Activated T-helper 17 cell treated with anti-CD3 and anti-CD28 coated beads, Interleukin-2, amount 50 U/mL, for 72 hours (primary cell): ENCODE measurements at places on chromosomes 12 and 14.

GRCh38 chr14:97539884-97540283 is 742.7 kb downstream of the VRK1 start:
- H3K36me3 ChIP-seq = no peaks in the 10 kb centered on the region
- peaks cover 21% of the 10 kb centered on the region for H3K4me1 ChIP-seq
- ATAC-seq = no peak
- no peaks in the 10 kb centered on the region for H3K27me3 ChIP-seq
- no peak overlapping the region for H3K27ac ChIP-seq

- no peak for ATAC-seq
- H3K27ac ChIP-seq = no peak overlapping the region
- peaks cover 4% of the 10 kb centered on the region for H3K4me1 ChIP-seq
- no peak overlapping the region for H3K4me3 ChIP-seq
Observed at GRCh38 chr12:49033611-49034285, 15.2 kb upstream of the PRKAG1 start.

- ATAC-seq = no peak
- H3K4me1 ChIP-seq = no peaks in the 10 kb centered on the region
- no peak overlapping the region for H3K27ac ChIP-seq
- H3K36me3 ChIP-seq = no peaks in the 10 kb centered on the region
Observed at GRCh38 chr14:54818201-54819133, 84.2 kb downstream of the GCH1 start.

DNA sequence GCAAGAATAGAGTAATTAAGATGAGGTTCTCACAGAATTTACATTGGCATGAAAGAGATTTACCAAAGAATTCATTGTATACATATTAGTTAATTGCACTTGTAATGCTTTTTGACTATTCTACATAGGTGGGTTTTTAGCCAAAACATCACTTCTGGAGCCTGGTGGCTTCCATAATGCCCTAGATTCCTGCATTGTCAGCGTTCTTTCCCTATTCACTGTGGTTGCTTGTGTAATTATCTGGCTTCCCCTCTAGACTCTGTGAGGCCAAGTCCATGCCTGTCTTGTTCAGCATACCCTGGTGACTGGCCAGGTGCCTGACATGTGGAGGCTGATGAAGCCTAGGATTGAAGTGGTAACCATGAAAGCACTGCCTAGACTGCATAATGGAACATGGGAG is 41.2 kb downstream of the TDP1 start:
- H3K27ac ChIP-seq = no peak overlapping the region
- H3K27me3 ChIP-seq = no peaks in the 10 kb centered on the region
- no peak for ATAC-seq
- no peak overlapping the region for H3K4me3 ChIP-seq
- peaks cover 98% of the 10 kb centered on the region for H3K36me3 ChIP-seq

DNA sequence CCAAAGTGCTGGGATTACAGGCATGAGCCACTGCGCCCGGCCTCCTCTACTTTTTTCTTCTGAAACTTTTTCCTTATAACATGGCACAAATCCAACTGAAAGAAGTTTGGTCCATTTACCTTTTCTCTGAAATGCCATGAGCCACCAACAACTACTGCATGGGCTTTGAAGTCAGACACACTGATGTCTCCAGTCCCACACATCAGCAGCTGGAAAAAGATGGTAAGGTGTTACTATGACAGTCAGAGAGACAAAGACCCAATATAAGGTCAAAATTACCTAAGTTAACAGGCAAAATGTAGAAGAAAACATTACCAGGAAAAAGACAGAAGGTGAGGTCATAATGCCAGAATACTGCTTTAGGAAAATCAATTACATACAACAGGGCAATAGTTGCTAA is 48.2 kb downstream of the AREL1 start:
- no peak overlapping the region for H3K4me3 ChIP-seq
- H3K4me1 ChIP-seq = no peaks in the 10 kb centered on the region

DNA sequence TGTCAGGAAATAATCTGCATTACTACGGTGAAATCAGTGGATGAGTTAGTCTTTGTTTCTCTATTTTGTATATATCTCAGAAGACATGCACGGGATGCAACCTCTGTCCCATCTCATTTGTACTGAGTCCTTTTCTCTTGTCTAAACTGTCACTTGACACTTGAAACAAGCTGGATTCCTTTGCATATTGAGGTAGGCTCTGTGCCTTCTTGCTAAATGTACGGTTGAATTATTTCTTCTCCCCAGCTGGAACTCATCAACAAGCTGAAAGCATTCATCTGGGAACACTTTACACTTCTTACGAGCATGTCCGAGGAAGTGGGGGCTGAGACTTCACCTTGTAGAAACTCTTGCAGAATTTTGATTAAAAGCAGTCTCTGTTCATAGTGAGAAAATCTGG is 119.5 kb downstream of the VEZT start:
- H3K27me3 ChIP-seq = peaks cover 4% of the 10 kb centered on the region
- H3K4me3 ChIP-seq = no peak overlapping the region
- no peaks in the 10 kb centered on the region for H3K4me1 ChIP-seq
- H3K27ac ChIP-seq = no peak overlapping the region
- no peaks in the 10 kb centered on the region for H3K36me3 ChIP-seq

- peaks cover 12% of the 10 kb centered on the region for H3K27me3 ChIP-seq
- H3K4me1 ChIP-seq = no peaks in the 10 kb centered on the region
- no peak overlapping the region for H3K27ac ChIP-seq
- H3K36me3 ChIP-seq = no peaks in the 10 kb centered on the region
- H3K4me3 ChIP-seq = no peak overlapping the region
Observed at GRCh38 chr12:117393656-117394055, 32.2 kb upstream of the NOS1 start.

- H3K27me3 ChIP-seq = no peaks in the 10 kb centered on the region
- peaks cover 10% of the 10 kb centered on the region for H3K4me1 ChIP-seq
- no peaks in the 10 kb centered on the region for H3K36me3 ChIP-seq
- H3K27ac ChIP-seq = no peak overlapping the region
- H3K4me3 ChIP-seq = no peak overlapping the region
Observed at GRCh38 chr12:1927051-1927680, 8.7 kb upstream of the CACNA2D4 start.

GRCh38 chr14:68691031-68691791 is 101.7 kb downstream of the ZFP36L1 start:
- H3K27me3 ChIP-seq = no peaks in the 10 kb centered on the region
- H3K27ac ChIP-seq = no peak overlapping the region
- no peak for ATAC-seq
- no peaks in the 10 kb centered on the region for H3K36me3 ChIP-seq
- no peak overlapping the region for H3K4me3 ChIP-seq

GRCh38 chr12:49092086-49092815 is 2.4 kb downstream of the DHH start:
- H3K27ac ChIP-seq = no peak overlapping the region
- peak overlapping the region; percentile 69 for H3K4me3 ChIP-seq
- peak; percentile 33 for ATAC-seq
- H3K36me3 ChIP-seq = peaks cover 33% of the 10 kb centered on the region
- peaks cover 42% of the 10 kb centered on the region for H3K27me3 ChIP-seq
- H3K4me1 ChIP-seq = peaks cover 13% of the 10 kb centered on the region

GRCh38 chr14:100105357-100106169 is 40.3 kb downstream of the EVL start:
- ATAC-seq = no peak
- H3K27me3 ChIP-seq = no peaks in the 10 kb centered on the region
- H3K27ac ChIP-seq = peak overlapping the region; percentile 95
- H3K4me3 ChIP-seq = peak overlapping the region; percentile 93

DNA sequence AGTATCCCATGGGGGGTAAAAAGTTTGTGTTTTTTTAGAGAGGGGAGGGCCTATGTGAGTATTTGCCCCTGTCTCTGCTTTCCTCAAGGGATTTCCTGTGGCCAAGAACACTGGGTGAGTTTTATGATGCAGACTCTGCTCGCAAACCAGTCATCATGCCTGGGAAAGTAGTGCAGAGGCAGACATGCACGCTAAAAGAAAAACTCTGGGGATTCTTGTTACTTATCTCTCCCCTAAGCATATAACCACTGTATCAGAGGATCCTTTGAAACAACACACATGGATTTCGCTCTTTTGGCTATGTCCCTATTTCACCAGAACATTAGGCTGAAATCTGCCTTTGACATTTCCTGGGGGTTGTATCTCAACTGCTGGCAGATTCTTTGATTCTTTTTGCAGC is 1845.8 kb upstream of the SEL1L start:
- H3K36me3 ChIP-seq = no peaks in the 10 kb centered on the region
- no peak overlapping the region for H3K4me3 ChIP-seq
- no peaks in the 10 kb centered on the region for H3K4me1 ChIP-seq
- no peaks in the 10 kb centered on the region for H3K27me3 ChIP-seq
- no peak overlapping the region for H3K27ac ChIP-seq

DNA sequence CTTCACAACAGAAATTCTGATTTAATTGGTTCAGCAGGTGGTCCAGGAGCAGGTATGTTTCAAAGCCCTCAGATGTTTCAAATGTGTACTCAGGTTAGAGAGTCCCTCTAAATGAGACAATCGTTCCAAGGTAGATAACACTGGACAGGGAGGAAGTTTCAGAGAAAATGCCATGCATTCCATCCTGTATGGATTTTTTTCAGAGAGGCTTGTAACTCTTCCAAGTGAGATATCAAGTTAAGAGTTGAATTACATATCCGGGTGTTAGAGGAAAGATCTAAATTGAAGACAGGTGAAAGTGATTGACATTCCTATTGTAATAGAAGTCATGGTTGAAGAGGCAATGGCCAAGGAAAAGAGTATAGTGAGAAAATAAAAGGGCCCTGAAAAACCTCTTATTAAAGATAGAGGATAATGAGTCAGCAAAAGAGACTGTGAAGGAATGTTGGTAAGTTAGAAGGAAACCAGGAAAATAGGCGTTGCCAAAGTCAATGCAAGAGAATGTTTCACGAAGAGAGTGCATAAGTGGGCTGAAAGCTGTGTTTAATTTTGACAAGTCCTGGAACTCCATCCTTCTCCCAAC is 105.8 kb downstream of the BMP4 start:
- ATAC-seq = no peak
- no peaks in the 10 kb centered on the region for H3K36me3 ChIP-seq
- H3K27ac ChIP-seq = no peak overlapping the region
- no peaks in the 10 kb centered on the region for H3K27me3 ChIP-seq
- no peaks in the 10 kb centered on the region for H3K4me1 ChIP-seq

DNA sequence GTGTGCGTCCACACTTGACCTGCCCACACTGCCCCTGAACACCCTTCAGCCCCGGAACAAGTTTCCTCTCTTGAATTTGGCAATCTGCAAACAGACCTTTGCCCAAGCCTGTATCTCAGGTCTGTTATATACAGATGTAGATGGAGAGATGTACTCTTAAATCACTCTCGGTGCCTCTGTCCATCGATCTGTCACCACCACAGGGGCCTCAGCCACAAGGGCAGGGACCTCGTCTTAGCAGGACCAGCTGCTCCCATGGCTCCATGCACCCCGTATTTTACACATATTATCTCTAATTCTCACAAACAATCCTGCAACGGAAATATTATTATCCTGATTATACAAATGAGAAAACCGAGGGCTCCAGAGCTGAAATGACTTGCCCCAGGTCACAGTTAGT is 313.4 kb downstream of the BCL11B start:
- no peaks in the 10 kb centered on the region for H3K27me3 ChIP-seq
- H3K4me3 ChIP-seq = no peak overlapping the region
- H3K36me3 ChIP-seq = no peaks in the 10 kb centered on the region
- no peak overlapping the region for H3K27ac ChIP-seq
- peaks cover 12% of the 10 kb centered on the region for H3K4me1 ChIP-seq
- ATAC-seq = no peak

GRCh38 chr12:123106640-123107359 is 44.1 kb downstream of the PITPNM2 start:
- H3K27me3 ChIP-seq = no peaks in the 10 kb centered on the region
- H3K4me1 ChIP-seq = peaks cover 22% of the 10 kb centered on the region
- H3K36me3 ChIP-seq = no peaks in the 10 kb centered on the region
- peak; percentile 98 for ATAC-seq
- peak overlapping the region; percentile 74 for H3K4me3 ChIP-seq

DNA sequence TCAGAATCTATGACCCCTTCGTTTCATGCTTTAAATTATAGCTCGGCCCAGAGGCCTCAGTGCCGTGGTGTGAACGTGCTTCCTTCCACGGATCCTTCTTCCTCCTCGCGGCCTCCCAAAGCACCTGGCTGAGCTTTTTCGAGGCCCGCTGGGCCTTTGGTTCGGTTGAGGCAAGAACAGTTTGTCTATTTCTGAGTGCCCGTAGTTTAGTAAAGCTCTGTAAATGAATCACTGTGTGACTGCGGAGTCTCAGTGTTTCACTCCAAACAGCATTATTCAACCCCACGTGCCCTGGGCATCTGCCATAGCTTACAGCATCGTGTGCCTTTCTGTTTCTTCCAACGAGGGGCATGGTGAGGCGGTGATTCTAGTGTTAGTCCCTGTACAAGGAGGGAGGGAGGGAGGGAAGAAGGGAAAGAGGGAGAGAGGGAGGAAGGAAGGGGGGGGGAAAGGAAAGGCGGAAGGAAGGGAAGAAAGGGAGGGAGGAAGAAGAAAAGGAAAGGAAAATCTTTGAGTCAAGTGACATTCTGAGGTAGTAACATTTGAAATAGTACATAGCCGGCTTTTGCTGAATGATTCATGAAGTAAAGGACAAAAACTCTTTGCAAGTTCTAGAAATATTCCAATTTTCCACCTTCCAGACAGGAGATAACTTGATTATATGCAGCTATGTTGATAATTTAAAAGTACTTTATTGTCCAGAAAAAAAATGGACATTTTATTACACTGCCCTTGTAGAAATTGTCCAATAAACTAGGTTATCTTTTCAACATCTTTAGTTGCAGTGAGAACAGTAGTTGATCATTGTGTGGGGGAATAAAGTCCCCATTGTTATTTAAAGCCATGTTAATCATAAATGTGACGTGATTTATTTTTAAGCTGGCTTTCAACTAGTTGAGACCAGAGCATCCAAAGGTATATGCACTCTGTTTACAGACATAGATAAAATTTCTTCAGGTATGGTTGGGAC is 1.2 kb upstream of the TRIM9 start:
- no peaks in the 10 kb centered on the region for H3K36me3 ChIP-seq
- H3K27me3 ChIP-seq = peaks cover 30% of the 10 kb centered on the region
- no peaks in the 10 kb centered on the region for H3K4me1 ChIP-seq
- peak overlapping the region; percentile 84 for H3K4me3 ChIP-seq
- peak overlapping the region; percentile 38 for H3K27ac ChIP-seq
